ENCODE measurements at places on chromosomes 6 and 20. TPM values are rescaled to one million over a fixed set of nuclear protein-coding genes. Genes with fewer than 3 reads are reported as not detected.

DNA sequence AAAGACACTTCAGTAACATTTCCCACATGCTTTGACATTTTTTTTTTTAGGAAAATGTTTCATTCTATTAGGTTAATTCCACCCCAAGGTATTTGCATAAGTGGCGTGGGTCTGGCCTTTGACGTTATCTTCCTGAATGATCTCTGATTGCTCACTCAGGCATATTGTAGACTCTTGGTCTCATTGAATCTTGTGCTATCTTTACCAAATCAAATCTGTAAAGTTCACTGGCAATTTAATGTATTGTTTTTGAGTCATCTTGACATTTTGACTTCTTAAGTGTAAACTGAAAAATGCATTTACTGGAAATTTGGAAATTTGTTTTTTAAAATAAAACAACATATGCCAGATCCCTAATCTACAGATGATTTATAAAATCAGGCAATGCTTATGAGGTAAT lies 16.0 kb upstream of the VIP start:
- no peak for DNase-seq
- H3K4me1 ChIP-seq, result no peaks in the 10 kb centered on the region
- H3K27me3 ChIP-seq, result no peaks in the 10 kb centered on the region
- no peak overlapping the region for H3K4me3 ChIP-seq
- H3K36me3 ChIP-seq, result no peaks in the 10 kb centered on the region

GRCh38 chr6:72825315-72825911 lies 203.5 kb downstream of the KCNQ5 start:
- H3K27ac ChIP-seq, result no peak overlapping the region
- no peaks in the 10 kb centered on the region for H3K36me3 ChIP-seq
- H3K4me3 ChIP-seq, result no peak overlapping the region
- H3K4me1 ChIP-seq, result no peaks in the 10 kb centered on the region

DNA sequence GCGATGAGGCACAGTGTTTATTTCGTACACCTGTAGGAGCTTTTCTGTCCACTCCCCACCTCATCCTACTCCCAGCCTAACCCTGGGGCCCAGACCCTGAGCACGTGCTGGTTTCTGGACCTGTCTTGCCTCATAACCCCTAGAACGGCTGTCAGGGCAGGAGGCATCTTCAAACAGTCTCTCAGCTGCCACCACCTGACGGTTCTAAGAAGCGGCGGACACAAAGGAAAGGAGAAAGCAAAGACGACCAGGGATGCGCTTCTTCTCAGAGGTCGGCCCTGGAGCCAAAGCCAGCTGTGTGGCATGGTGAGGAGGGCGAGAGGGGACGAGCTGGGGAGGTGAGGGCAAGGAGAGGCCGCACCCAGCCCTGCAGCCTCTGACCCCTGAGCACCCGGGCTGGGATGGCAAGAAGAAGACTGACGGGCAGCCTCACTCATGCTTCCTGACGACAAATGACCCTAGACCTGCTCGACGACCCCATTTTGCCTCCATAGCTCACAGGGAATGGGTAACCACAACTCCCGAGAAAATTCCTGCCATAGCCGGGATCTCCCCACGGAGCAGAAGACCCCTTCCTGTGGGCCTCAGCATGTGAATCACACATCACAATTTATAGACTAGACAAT lies 62.1 kb downstream of the WDR27 start:
- no peak overlapping the region for H3K4me3 ChIP-seq
- H3K36me3 ChIP-seq, result no peaks in the 10 kb centered on the region
- no peak overlapping the region for H3K27ac ChIP-seq
- peaks cover 5% of the 10 kb centered on the region for H3K4me1 ChIP-seq

GRCh38 chr6:129188795-129189194 lies 305.9 kb downstream of the LAMA2 start:
- H3K36me3 ChIP-seq, result no peaks in the 10 kb centered on the region
- DNase-seq, result no peak
- H3K27me3 ChIP-seq, result no peaks in the 10 kb centered on the region
- H3K4me1 ChIP-seq, result no peaks in the 10 kb centered on the region
- no peak overlapping the region for H3K4me3 ChIP-seq

GRCh38 chr6:163437466-163437865 lies 22.9 kb downstream of the QKI start:
- no peaks in the 10 kb centered on the region for H3K27me3 ChIP-seq
- H3K27ac ChIP-seq, result no peak overlapping the region
- DNase-seq, result no peak
- H3K4me3 ChIP-seq, result no peak overlapping the region
- no peaks in the 10 kb centered on the region for H3K4me1 ChIP-seq
- H3K36me3 ChIP-seq, result no peaks in the 10 kb centered on the region

Gene OR2J3
- not detected for total RNA-seq

DNA sequence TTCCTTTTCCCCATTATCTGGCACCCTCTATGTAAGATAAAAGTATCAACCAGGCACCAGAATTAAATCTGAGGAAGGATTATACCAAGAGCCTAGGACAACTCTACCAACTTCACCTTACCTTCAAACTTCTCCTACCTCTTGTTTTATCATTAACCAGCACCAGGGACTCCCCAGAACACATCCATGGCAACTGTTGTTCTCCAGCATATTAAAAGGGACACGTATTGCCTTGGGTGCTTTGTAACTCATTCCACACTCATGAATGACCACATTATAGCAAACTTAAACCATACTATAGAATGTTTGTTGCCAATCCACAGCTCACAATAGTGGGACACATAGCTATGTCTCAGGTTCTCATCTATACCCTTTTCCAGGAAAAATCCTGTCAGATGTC lies 11.9 kb upstream of the FBXL4 start:
- no peaks in the 10 kb centered on the region for H3K36me3 ChIP-seq
- H3K4me1 ChIP-seq, result no peaks in the 10 kb centered on the region

DNA sequence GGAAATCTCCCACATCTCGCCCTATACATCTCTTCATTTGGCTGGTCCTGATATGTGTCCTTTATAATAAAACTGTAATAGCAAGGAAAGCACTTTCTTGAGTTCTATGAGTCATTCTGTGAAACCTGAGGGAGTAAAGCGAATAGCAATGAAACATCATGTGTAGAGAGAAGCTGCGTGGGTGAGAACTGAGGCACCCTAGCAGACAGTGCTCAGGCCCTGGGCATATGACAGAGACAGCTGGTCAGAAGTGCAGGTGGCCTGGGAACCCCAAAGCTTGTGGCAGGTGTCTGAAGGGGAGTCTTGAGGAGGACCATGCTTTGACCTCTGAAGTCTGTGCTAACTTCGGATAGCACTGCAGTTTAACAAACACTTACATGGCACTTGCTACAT lies 1.3 kb upstream of the BLOC1S5 start:
- H3K27ac ChIP-seq, result no peak overlapping the region
- H3K27me3 ChIP-seq, result no peaks in the 10 kb centered on the region
- H3K36me3 ChIP-seq, result peaks cover 8% of the 10 kb centered on the region
- H3K4me1 ChIP-seq, result peaks cover 6% of the 10 kb centered on the region
- no peak for DNase-seq

DNA sequence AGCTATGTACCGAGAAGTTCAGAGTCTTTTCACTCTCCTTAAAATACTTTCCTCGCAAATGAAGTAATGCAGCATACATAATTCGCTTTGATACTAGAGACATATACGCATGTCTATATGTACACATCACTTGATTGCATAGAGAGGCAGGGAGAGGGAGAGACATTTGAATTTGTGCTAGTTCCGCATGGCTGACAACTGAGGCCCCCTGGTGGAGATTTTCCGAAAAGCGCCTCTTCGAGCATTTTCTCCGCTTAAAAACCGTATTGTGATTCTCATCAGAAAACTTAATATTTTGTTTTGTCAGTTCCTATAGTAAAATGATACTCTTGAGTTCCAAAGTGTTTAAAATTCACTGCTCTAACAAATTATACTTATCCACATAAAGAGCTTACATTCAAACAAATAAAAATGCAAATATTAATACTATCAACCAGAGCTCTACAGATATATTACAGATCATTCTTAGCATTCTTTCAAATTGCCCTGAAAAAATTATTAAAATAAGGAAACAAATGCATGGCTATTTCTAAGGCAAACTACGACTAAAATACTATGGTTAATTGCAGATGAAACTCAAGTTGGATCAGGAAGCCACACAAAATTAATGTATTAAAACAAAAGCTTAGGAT lies 637 bp downstream of the MYLK4 start:
- peak; percentile 67 for DNase-seq
- H3K36me3 ChIP-seq, result no peaks in the 10 kb centered on the region
- no peaks in the 10 kb centered on the region for H3K27me3 ChIP-seq
- H3K27ac ChIP-seq, result no peak overlapping the region
- H3K4me1 ChIP-seq, result peaks cover 3% of the 10 kb centered on the region
- H3K4me3 ChIP-seq, result no peak overlapping the region

DNA sequence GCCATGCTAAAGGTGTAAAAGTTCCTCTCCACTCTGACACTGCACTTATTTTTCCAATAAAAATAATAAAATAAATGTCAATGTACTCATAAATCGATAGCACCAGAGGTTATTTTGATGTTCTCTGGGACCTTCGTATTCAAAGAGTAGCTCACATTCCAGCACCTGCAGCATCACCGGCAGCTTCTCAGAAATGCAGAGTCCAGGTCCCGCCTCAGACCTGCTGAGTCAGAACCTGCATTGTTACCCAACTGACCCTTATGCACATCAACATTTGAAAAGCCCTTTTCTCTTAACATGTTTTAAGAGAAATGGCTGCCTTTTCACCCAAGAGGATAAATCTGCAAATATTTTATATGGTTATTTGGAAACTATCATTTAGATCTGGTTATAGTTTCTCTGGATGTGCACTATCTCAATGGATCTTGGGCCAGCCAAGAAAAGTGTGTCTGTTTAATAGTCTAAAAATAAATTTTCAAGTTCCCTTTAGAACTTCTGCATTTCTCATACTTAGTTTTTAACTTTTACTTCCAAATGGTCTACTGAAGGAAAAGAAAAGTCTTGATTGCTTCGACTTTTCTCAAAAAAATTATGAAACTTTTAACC lies 216.2 kb upstream of the PRDM1 start:
- no peaks in the 10 kb centered on the region for H3K36me3 ChIP-seq
- H3K27ac ChIP-seq, result no peak overlapping the region
- H3K4me3 ChIP-seq, result no peak overlapping the region

- H3K4me1 ChIP-seq, result peaks cover 6% of the 10 kb centered on the region
- H3K27me3 ChIP-seq, result no peaks in the 10 kb centered on the region
- no peak overlapping the region for H3K27ac ChIP-seq
- no peak for DNase-seq
- H3K4me3 ChIP-seq, result no peak overlapping the region
- no peaks in the 10 kb centered on the region for H3K36me3 ChIP-seq
Measured at GRCh38 chr6:1636272-1636825, 26.6 kb downstream of the FOXC1 start.

GRCh38 chr6:36383606-36384005 lies 3.9 kb downstream of the ETV7 start:
- H3K27ac ChIP-seq, result no peak overlapping the region
- DNase-seq, result no peak
- H3K27me3 ChIP-seq, result peaks cover 29% of the 10 kb centered on the region
- H3K4me1 ChIP-seq, result peaks cover 18% of the 10 kb centered on the region

DNA sequence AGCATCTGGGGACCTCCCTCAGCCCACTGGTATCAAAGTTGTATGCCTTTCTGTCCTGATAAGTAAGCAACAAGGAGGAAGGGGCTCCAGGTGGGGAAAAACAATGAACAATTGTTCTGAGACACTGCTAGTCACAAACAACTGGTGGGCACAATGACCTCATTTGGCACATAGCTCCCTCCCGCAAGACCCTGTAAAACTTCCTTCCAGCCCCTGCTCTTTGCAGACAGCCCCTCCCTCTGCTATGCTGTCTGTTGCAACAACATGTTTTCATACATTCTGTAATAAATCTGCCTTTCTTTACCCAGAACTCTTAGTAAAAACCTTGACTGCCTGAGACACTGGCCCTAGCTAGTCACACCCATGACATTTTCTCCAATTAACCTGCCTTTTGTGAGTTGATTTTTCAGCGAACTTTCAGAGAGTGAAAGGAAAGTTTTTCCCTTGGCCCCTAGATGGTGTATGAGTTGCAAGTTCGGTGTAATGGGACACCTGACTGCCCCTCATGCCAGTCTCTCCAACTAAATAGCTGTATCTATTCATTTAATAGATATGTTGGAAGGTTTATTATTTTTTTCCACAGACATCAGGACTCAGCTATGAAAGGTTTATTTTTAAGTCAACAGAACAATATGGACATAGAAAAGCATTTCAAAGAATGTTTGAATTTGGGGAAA lies 142.3 kb upstream of the SLC22A16 start:
- no peak overlapping the region for H3K27ac ChIP-seq
- H3K4me3 ChIP-seq, result no peak overlapping the region
- no peaks in the 10 kb centered on the region for H3K4me1 ChIP-seq
- peaks cover 53% of the 10 kb centered on the region for H3K36me3 ChIP-seq
- peak; percentile 9 for DNase-seq

- no peaks in the 10 kb centered on the region for H3K4me1 ChIP-seq
- peaks cover 88% of the 10 kb centered on the region for H3K36me3 ChIP-seq
- no peak for DNase-seq
- no peak overlapping the region for H3K4me3 ChIP-seq
- H3K27ac ChIP-seq, result no peak overlapping the region
Measured at GRCh38 chr20:35001596-35002362, 46.1 kb downstream of the MYH7B start.

Gene POU5F1
- 0.80 TPM for total RNA-seq

- H3K27ac ChIP-seq, result no peak overlapping the region
- no peaks in the 10 kb centered on the region for H3K27me3 ChIP-seq
- H3K4me1 ChIP-seq, result no peaks in the 10 kb centered on the region
- DNase-seq, result peak; percentile 19
- no peaks in the 10 kb centered on the region for H3K36me3 ChIP-seq
Measured at GRCh38 chr6:70717038-70717801, 49.5 kb downstream of the SMAP1 start.

DNA sequence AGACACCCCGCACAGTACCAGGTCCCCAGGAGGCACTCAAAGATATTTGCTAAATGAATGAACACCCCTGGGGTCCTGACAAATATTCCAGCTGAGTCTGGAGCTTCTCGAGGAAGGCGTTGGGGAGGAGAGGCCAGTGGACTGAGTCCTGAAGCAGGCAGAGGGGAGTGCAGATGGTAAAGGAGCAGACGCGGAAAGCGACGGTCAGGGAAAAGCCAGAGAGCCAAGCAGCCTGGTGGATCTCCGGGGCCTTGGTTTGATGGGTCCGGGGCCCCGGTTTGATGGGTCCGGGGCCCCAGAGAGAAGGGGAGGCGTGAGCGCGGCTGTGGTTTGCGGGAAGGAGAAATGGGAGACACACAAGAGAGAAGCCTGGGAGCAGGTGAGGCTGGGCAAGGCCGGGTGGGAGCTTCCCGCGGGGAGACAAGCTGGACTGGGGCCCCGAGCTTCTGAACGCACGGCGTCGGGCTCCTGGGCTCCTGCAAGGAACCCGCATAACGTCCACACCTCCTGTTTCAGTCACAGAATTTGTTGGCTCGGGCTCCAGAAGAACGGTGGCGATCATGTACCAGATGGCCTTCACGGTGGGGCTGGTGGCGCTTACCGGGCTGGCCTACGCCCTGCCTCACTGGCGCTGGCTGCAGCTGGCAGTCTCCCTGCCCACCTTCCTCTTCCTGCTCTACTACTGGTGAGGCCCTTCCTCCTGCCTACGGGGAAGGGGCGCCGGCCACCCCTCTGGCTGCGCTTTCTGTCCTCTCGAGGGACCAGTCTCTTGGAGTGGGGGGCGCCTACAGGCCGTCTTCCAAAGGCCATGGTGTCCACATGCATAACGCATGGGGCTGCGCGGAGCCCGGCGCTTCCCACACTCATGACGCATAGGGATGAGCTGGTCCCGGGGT lies 12.1 kb downstream of the SLC22A1 start:
- H3K36me3 ChIP-seq, result no peaks in the 10 kb centered on the region
- no peak for DNase-seq
- H3K4me1 ChIP-seq, result no peaks in the 10 kb centered on the region

All from thymus (tissue), 14 donors.